ENCODE measurements at places on chromosomes 7 and 10. TPM values are rescaled to one million over a fixed set of nuclear protein-coding genes. Genes with fewer than 3 reads are reported as not detected.

TAS2R5 gene
- 1.5 TPM for total RNA-seq

CUBN gene
- 0.89 TPM for total RNA-seq

DNA sequence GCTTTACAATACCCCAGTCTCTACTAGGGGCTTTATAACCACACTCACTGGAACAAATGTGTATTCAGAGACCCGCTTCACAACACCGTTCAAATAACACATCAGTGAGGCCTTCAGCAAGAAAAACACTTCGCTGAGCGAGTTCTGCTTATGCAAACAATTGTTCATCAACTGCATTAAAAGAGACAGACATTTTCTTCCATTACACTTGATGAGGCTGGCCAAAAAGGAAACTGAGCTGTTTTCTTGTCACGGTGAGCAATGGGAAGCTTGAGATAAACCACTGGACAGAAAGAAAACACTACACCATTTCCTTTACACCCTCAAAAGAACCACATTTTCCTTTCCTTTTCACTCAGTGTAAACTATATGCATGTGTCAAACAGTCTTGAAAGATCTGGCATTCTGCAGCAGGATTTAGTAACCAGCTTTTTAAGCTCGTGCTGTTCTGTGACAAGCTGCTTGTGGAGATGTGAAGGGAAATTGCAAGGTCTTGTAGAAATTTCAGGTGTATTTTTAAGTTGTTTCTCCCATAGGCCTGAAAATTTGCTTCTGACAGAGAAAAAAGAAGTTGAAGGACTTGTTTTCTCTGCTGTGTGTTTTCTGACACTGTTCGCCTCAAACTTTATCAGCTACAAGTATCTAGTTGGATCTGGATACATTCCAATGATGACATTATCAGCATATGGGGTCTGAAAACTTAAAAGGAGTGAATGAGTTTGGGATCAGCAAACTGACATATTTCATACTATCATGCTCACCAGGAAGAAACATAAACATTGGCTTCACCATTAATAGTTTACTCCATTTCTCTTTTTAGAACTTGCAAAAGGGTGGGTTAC, 693.1 kb downstream of the PARD3 start:
- no peak for DNase-seq
- H3K36me3 ChIP-seq, result peaks cover 1% of the 10 kb centered on the region
- H3K4me3 ChIP-seq, result peak overlapping the region; percentile 33
- H3K27me3 ChIP-seq, result no peaks in the 10 kb centered on the region
- peak overlapping the region; percentile 71 for H3K27ac ChIP-seq

DNA sequence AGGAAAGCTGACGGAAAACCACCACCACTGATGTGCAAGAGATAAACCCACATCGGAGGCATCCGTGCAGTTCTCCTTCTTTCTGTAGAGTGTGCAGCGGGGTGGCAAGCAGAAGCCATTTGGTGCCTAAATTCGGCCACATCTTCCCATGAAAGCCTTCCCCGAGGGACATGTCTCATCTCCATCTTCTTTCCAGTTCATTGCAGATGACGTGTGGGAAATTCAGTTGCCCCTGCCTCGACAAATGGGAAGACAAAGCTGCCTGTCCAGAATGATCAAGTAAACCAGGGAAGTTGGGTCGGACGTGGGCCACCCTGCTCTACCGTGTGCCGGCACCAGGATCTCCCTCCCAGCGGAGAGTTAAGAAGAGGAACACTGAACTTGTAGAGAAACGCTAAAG, 14.5 kb downstream of the BEND7 start:
- H3K27me3 ChIP-seq, result no peaks in the 10 kb centered on the region
- H3K36me3 ChIP-seq, result peaks cover 4% of the 10 kb centered on the region
- H3K4me1 ChIP-seq, result no peaks in the 10 kb centered on the region
- H3K27ac ChIP-seq, result no peak overlapping the region
- no peak for DNase-seq

DNA sequence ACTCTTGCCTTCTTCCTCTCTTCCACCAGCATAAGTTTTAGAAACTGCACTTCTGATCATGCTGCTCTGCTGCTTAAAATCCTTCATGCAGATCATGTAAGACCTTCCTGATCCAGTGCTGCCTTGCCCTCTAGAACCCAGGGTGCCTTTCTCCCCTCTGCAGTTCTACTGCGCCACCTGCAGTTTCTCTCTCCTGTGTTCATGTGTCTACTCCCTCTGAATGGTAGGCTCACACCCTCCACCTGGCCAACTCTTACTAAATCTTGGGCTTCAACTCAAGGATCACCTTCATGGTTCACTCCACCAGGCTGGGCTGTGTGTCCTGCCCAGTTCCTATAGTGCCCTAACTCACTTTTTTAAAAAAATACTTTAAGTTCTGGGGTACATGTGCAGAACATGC, 174.6 kb upstream of the ITGB1 start:
- DNase-seq, result no peak
- no peaks in the 10 kb centered on the region for H3K36me3 ChIP-seq
- no peaks in the 10 kb centered on the region for H3K27me3 ChIP-seq
- no peak overlapping the region for H3K27ac ChIP-seq
- peaks cover 47% of the 10 kb centered on the region for H3K4me1 ChIP-seq

GRCh38 chr7:19558527-19558926, 150.3 kb downstream of the POLR1F start:
- H3K36me3 ChIP-seq, result peaks cover 2% of the 10 kb centered on the region
- no peaks in the 10 kb centered on the region for H3K27me3 ChIP-seq
- DNase-seq, result no peak
- peak overlapping the region; percentile 34 for H3K27ac ChIP-seq
- peaks cover 55% of the 10 kb centered on the region for H3K4me1 ChIP-seq
- no peak overlapping the region for H3K4me3 ChIP-seq

DNA sequence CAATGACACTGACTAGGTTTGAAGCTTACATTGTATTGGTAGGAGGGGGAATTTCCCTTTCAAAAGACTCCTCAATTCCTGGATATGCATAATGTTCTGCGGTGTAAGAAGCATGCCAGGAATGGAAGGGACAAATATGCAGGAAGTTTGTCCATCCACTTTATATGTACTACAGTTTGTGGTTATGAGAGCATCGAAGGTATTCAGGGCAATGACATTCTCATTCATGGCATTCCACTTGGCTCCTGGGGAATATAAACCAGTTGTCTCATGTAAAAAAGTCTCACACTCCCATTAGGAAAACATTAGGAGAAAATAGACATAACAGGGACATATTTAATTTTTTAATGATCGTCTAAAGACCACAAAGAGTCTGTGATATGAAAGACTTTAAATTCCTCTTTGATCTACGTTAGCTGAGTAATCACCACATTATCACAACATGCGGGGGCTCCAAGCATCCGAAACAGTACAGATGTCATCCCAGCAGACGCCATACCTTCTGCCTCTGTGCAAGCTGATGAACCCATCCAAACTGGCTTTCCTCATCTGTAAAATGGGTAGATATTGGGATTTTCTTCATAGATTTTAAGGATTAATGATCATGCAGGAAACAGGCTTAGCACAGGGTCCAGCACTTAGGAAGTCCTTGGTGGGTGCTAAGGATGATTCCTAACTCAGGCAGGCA, 675.3 kb downstream of the INHBA start:
- H3K36me3 ChIP-seq, result no peaks in the 10 kb centered on the region
- H3K27ac ChIP-seq, result peak overlapping the region; percentile 75
- no peak overlapping the region for H3K4me3 ChIP-seq
- H3K27me3 ChIP-seq, result no peaks in the 10 kb centered on the region
- DNase-seq, result no peak
- peaks cover 41% of the 10 kb centered on the region for H3K4me1 ChIP-seq

GRCh38 chr10:4721999-4722753, 103.8 kb upstream of the AKR1E2 start:
- no peak for DNase-seq
- H3K27ac ChIP-seq, result no peak overlapping the region
- no peaks in the 10 kb centered on the region for H3K27me3 ChIP-seq
- H3K4me3 ChIP-seq, result no peak overlapping the region
- no peaks in the 10 kb centered on the region for H3K36me3 ChIP-seq
